Activated T-cell treated with anti-CD3 and anti-CD28 coated beads for 4 hours (primary cell): ENCODE measurements at places on chromosomes 3 and 15.
A peak's percentile ranks its signal among the peaks of the same experiment; 100 is the strongest.

DNA sequence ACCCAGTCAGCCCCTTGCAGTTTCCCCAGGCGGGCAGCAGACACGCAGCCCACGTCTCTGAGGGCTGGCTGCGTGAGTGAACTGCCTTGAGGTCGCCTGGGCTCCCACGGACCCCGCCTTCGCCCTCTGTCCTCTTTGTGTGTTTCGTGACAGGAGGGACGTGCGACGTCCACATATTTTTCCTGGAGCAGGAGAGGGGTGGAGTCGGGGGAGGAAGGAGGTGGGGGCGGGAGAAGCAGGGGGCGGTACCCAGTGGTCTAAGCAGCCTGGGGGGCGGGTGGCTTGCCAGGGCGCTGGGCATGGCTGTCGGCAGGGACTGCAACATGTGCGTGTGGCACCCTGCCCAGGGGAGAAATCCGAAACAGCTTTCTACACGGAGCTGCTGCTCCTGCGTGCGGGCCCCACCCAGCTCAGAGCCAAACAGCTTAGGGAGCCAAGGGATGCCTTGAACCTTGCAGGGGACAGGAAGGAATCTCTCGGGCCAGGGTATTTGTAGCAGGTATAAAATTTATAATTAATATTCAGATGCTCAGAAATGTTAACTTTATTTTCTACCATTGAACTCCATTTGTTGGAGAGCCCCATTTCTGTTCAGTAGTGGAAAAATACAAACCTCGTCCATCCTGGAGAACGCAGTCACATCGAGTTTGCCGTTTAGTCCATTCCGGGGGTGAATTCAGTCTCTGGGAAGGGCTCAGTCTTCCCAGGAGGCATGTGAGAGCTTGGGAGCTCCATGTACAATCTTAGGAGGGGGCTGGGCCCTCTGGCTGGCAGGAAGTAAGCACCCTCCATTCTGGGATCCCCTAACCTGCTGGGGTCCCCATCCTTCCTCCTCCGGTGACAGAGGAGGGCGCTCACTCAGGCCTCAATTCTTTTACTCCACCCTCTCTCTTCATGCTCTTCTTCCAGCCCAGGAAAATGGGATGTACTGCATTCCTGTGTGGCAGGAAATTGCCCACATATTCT is 79.1 kb upstream of the MEF2A start:
- DNase-seq, result no peak

GRCh38 chr3:108125550-108126071 is 34.8 kb upstream of the CD47 start:
- DNase-seq, result peak; percentile 50

DNA sequence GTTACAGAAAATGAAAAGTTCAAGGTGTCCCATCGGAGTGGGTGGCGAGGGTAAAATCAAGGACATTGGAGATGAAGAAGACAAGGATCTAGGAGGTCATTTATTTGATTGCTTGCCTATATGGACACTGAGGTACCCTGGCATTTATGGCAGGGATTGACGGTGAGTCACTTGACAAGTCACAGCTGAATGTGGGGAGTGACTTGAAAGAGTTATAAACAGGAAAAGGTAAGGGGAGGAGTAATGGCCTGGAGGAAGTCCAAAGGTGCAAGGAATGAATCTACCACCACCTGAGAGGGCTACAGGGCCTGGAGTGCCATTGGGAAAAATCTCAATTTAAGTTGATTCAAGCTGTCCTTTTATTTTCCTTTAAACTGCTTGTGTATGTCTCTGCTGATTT is 11.8 kb upstream of the SGO1 start:
- no peak for DNase-seq

DNA sequence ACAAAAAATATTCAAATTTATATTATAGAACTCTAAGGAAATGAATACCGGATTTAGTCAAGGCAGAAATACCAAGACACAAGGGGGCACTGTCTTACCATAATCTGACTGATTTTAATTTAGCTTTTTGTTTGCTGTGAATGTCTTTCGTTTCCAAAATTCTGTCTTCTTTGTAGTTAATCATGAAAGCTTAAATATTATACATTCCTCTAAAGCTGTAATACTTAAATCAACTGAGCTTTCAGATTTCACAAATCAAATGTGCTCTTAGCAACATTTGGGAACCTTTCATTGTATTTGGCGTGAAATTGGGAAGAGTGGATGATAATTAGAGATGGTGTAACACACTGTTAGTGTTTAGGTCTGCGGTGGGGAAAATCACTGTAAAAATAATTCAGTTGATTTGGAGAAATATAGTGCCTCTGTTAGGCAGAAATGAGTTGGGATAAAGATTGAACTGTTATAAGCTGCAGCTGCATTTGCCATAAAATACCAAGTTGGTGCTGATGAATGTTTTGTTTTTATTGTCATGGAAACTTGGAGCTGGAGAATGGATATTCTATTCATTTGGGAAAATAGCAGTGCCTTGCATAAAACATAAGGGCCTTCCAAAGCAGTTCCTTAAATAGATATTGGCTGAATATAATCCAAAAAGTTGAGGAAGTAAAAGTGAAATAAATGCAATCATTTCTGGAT is 228.2 kb downstream of the TCF12 start:
- DNase-seq, result no peak

DNA sequence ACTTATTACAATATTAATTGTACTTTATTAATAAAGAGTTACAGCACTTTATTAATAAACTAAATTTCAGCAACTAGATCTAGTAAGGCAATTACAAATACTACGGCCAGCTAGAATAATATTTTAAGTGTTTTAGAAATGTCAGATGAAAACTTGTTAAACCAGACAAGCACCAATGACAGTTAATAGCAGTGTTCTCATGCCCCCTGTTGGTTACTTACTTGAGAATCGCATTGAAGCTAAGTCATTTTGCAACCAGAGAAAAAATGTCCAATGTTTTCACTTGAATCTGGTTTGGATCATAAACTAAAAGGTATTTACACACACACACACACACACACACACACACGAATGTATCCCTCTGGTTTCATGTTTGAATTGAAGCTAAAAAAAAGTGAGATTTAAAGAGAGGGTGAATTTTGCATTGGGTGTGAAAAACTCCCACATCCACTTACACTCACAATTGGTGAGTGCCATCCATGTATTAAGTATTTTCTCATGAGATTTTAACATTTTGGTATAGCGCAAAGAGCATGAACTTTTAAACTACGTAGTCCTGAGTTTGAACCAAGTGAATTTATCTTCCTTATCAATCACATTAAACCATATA is 347.7 kb downstream of the ZBBX start:
- DNase-seq, result no peak

DNA sequence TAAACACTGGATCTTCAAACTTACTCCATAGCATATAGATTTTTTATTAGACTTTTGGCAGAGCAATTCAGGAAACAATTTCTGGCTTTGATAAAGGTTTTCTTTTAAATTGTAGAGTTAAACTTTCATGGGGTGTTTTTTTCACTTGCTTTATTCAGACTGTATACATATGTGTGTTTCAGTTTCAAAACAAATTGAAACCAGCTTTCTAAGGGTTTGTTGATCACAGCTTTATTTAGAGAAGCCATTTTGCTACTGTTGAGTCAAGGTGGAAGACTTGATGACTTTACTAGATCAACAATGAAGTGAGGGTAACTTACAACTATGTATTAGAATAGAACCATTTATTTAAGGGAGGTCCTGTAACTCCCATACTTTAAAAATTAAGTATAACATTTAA is 6.2 kb downstream of the UBE2E1 start:
- no peak for DNase-seq

DNA sequence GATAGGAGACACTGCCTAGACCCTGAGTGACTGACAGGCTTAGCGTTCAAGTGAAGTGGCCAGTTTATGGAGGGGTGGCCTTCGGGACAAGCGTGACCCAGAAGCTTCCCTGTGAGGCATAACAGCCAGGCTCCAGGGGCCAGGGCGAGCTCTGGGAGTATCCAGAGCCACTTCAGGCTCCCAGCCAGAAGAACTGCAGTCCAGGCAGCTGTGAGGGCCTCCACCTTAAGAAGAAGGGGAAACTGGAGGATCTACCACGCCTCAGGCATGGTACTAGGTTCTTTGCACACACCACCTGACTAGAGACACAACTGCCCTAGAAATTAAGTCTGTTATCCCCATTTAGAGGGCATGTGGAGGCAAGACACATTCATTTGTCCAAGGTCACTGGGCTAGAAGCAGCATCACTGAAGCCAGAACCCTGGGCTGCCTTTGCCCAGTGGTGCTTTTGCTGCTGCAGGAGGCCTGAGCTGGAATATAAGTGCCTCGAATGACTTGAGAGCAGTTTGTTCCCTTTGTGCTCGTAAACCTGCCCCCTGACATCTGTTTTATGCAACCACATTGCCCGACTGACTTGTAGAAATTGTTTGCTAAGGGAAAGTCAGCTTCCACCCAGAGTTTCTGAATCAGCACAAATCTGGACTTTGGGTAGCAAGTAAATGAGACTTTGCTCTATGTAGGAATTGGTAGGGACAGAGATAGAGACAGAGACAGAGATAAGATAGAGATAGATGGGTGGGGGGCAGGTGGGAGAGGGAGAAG is 23.3 kb downstream of the RASGRF1 start:
- no peak for DNase-seq
